Stimulated activated CD8-positive, alpha-beta memory T cell treated with anti-CD3 and anti-CD28 coated beads, Interleukin-15, amount 100 ng/mL, for 4 hours (primary cell): ENCODE measurements at places on chromosomes 4 and X.

DNA sequence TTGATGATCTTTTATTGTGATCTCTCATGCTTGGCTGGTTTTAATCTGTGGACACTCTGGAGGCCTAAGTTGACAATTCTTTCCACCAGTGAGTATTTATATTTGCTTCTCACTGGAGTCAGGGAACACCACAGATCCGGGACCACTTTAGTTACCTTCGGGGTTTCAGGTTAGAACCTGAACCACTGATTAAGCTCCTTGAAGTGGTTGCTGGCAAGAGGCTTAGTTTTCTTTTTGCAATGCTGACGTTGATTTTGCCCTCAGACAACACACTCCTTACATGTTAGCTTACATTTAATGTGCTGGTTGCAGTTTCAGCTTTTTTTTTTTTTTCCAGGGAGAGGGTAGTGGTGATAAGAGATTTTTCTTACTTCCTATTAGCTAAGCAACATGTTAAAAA is 10.5 kb upstream of the ZNF330 start:
- no peak for DNase-seq

GRCh38 chrX:103792916-103793544 is 16.4 kb downstream of the PLP1 start:
- no peak for DNase-seq

GRCh38 chrX:131801066-131801465 is 222.0 kb upstream of the STK26 start:
- DNase-seq = no peak

GRCh38 chr4:67109276-67109675 is 436.0 kb downstream of the CENPC start:
- DNase-seq = no peak

- DNase-seq = no peak
Measured at GRCh38 chrX:80354966-80355465, 65.2 kb upstream of the TENT5D start.

- no peak for DNase-seq
Measured at GRCh38 chr4:11801466-11802446, 373.1 kb upstream of the HS3ST1 start.

DNA sequence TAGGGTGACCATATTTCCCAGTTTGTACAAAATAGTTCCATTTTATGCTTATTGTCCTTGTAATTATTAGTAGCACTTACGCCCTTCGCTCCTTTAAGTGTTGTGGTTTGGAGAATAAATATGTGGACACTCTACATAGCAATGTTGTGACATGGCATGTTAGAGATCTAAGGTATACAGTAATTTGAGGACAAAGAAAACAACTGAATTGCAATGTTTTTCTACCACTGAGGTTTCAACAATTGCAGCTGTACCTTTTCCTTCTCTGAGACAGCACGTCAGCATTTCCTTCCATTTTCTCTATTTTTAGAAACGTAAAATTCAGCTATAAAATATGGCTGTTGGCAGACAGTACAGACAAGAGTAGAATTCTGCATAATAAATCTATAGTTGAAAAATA is 323.1 kb downstream of the MAPK10 start:
- no peak for DNase-seq

DNA sequence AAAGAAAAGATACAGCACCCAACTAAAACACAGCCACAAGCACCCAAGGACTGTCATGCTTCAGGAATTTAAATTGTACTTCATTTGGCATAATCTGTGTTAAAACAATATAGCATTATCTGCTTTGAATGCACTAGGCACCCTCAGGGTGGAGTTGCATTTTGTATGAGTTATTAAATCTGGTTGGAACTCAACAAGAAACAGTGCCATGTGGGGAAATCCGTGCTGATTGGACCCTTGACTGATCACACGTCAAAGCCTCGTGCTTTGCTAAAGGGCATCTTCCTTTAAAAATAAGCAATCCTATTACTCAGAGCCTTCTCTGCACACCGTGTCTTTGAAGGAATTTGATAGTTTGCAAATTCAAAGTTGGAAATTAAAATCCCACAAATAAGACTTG is 35.4 kb downstream of the IGFBP7 start:
- DNase-seq = no peak

DNA sequence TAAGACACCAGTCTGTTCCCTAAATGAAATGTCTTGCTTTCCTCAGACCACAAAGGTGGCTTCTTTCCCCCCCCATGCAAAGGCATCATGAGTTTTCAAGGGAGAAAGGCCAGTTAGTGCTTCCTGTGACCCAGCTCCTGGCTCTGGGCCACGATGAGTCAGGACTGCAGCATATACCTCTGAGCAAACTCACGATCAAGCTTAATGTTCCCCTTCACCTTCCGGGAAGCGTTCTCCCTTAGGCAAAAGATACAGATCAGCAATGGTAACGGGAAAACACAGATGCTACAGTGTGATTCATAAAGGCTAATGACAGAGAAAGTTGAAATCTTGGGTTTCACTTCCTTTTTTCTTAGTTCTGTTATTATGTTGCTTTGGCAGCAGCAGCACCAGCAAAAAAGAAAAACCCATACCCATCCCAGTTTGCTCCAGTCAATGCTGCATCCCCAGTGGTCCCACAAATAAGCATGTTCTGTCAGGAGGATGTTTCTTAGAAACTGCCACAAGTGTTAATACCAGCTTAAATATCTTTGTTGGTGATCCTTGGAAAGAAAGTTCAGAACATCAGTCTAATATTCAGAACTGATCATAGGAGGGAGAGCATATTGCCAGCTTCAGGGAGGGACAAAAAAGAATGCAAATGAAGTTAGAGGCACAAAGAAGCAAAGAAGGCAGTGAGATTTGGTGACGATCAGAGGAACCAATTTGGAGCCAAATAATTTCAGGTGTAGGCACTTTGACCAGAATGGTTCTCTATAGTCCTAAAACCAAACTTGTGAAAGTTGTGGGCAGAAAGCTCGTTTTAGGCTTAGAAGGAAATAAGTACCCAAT is 41.2 kb downstream of the LONRF3 start:
- no peak for DNase-seq

- no peak for DNase-seq
Measured at GRCh38 chrX:129651756-129652564, 2.8 kb downstream of the APLN start.

DNA sequence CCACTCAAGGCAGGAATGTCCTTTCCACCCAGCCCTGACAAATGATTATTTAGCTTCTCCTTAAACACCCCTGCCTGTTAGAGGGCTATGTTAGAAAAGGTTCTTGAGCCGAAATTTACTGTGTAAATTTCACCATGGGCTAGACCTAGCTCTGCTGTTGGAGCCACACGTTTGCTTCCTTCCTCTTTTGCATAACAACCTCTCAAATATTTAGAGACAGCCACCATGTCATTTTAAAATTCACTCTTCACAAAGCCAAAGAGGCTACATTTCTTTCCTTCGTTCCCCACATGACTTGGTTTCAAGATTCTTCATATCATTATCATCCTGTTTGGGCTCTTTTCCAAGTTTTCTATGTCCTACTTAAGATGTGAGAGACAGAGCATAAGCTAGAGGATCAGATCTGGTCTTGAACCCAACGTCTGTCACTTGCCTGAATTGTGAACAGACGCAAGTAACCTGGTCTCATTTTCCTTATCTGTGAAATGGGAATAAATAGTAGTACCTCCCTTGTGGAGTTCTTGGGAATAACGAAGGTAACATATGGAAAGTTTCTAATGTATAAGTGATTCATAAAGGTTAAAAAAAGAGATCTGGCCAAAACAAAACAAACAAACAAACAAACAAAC is 6.7 kb downstream of the DOCK11 start:
- no peak for DNase-seq

DNA sequence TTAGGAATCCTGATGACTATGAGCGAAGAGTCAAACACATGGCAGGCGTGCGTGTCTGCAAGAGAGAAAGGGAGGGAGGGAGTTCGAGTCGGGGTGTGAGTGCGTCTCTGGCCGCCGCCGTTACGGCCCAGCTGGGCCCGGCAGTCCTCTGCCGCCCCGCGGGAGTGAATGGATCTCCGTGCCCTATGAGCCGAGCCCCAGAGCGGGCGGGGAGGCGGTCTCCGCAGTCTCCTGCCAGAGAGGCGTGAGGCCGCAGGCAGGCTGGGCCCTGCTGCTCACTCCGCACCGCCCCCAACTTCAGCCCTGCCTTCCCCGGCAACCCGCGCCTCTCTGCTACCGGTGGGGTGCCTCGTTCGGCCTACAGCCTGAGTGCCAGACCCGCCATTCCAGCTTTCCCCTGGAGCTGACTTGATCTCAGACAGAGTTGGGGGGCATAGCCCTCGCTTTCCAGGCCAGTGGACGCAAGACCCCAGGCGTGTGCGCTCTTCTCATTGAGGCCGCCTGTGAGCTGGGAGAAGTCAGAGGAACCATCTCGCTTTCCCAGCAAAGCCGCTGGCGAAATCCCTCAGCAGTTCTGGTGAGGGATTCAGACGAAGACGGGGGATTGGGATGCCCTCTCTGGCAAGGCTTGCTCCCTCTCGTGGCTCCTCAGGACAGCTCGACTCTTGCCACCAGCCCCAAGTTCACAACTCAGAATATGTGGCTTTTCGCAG is 1.4 kb downstream of the SLC16A2 start:
- DNase-seq = no peak

- no peak for DNase-seq
Measured at GRCh38 chr4:74623041-74623440, 171.3 kb downstream of the BTC start.

- DNase-seq = no peak
Measured at GRCh38 chrX:150907474-150907873, 9.0 kb upstream of the CD99L2 start.

- DNase-seq = no peak
Measured at GRCh38 chr4:6794189-6794588, 11.7 kb downstream of the KIAA0232 start.

GRCh38 chrX:82961129-82961528 is 547.0 kb upstream of the POU3F4 start:
- no peak for DNase-seq

- no peak for DNase-seq
Measured at GRCh38 chr4:164906368-164906767, 29.4 kb downstream of the APELA start.

GRCh38 chr4:15778289-15779241 is at the start of gene CD38:
Gene CD38 (plus strand): TSS chr4:15778328. CDS start chr4:15778415, 87 bp downstream.
- DNase-seq = peak; percentile 21

- DNase-seq = no peak
Measured at GRCh38 chrX:54820737-54821136, 13.2 kb downstream of the MAGED2 start.

DNA sequence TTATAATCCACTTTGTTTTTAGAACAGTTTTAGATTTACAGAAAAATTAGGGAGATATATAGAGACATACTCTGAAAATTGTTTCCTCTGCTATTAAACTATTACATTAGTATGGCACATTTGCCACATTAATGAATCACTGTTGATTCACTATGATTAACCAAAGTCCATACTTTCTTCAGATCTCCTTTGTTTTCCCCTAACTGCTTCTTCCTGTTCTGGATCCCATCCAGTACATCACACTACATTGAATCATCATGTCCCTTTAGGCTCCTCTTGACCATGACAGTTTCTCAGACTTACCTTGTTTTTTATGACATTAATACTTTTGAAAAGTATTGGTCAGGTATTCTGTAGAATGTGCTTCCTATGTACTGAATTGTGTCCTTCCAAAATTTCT is 109.2 kb upstream of the EDNRA start:
- DNase-seq = no peak

DNA sequence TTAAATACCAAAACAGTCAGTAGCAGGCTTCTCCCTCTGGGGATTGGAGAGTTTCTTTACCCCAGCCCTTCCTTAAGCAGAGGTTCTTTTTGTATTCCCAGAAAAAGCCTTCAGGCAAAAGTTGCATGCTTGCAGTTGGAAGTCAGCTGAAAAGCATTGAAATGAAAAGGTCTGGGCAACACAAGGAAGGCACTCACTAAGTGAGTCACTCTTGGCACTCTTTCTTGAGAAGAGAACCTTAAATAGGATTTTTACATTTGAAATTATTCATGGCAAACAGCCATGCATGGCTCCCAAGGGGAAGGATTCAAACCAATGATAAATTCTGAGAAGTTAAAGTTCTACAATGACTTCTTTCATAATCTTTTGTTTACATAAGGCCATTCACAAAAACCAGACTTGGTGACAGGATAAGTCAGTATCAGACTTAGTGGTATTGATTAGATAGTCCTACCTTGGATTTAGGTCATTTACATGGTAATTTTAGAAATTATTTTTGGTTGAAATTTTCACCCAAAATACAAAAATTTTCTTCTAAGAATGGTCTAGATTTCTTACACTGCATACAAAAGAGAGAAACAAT is 2068.9 kb downstream of the PCDH7 start:
- DNase-seq = no peak

GRCh38 chr4:53371049-53371448 is 5.2 kb upstream of the SCFD2 start:
- DNase-seq = no peak

GRCh38 chr4:180160195-180160983 is 2082.8 kb upstream of the TENM3 start:
- no peak for DNase-seq

GRCh38 chr4:136664988-136665387 is 867.3 kb downstream of the PCDH18 start:
- DNase-seq = no peak

DNA sequence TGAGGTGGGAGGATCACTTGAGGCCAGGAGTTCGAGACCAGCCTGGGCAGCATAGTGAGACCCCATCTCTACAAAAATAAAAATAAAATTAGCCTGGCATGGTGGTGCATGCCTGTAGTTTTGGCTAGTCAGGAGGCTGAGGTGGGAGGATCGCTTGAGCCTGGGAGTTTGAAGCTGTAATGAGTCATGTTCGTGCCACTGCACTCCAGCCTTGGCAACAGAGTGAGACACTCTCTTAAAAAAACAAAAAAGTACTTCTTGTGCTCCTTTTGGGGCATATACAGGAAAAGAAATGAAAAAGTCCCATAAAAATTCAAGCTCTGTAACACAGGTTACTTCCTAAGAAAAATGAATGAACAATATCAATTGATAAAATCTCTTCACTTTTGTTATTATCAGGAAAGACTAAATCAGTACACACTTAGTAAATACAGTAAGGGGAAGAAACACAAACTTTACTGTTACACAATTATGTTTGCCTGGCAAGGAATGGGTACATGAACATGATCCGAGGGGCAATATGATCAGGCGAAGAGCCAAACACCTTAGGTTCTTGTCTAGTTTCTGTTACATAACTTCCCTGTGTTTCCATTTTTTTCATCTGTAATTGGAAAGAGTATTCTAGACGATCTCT is 46.9 kb downstream of the CCDC158 start:
- no peak for DNase-seq

- no peak for DNase-seq
Measured at GRCh38 chr4:16503421-16504100, 277.3 kb upstream of the TAPT1 start.
